ENCODE measurements at places on chromosomes 1 and 21. TPM values are rescaled to one million over a fixed set of nuclear protein-coding genes. Genes with fewer than 3 reads are reported as not detected.

DNA sequence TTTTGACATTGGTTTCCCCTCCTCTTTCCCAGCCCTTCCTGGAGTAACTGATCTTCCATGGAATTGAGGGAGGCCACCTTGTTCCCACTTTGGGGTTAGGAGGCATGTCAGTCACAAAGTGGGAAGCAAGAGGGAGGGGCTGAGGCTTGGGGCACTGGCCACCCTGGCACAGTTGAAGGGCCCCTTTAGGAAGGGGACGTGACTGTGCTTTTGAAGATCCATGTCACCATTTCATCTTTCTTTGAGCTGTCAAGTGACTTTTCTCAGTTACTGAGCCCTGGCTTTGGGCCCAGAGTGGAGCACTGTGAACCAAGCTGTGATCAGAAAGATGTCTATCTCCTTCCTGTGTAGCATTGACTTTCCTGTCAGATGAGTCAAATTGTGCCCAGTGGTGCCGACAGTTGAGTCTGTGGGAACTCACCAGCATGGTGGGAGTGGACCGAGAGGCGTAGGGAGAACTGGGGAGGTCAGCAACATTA is 38.5 kb upstream of the TDRD10 start:
- no peak for DNase-seq

DNA sequence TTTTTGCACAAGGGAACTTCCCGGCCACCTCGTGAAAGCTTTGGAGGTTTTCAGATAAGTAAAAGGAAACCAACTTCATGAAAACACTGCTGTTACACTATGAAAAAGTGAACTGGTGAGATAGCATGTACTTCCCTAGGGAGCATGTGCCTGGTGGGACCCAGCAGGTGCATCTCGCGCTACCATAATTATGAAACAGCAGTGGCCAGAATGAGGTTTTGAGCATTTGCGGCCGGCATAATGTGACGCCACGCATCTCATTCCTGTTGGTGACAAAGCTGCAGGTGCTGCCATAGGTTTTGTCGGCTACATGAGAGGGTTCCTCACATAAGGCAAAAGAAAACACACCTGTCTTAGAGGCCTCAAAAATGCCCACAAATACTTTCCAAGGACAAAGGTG is 1.7 kb downstream of the KRTAP10-3 start:
- no peak for DNase-seq

DNA sequence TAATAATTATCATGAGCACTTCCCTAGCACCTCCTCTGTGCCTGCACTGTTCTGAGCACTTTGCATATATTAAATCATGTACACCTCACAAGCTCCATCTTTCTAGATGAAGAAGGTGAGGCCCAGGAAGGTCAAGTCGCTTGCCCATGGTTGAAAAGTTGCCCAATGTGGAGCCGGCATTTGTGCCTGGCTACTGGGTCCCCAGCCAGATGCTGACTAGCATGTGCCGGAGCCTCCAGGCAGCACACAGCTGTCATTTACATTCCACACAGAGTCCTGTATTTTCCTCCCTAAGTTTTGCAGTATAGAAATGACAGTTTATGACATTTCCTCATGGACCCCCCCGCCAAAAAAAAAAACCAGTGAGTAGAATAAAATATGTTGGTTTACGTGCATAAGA is 94.3 kb downstream of the BCAR3 start:
- no peak for DNase-seq

- no peak for DNase-seq
Observed at GRCh38 chr1:62208970-62209369, 14.3 kb downstream of the L1TD1 start.

- peak; percentile 66 for DNase-seq
Observed at GRCh38 chr1:6962478-6962995, 177.3 kb downstream of the CAMTA1 start.

The GUCA2B gene
- polyA plus RNA-seq: not detected

The LCE3D gene
- polyA plus RNA-seq: not detected

The EVI5 gene
- 23.1 TPM for polyA plus RNA-seq

Data from renal pelvis (tissue), 12 donors.